ENCODE measurements at places on chromosomes 1 and 21. TPM values are rescaled to one million over a fixed set of nuclear protein-coding genes. Genes with fewer than 3 reads are reported as not detected.
A peak's percentile ranks its signal among the peaks of the same experiment; 100 is the strongest.

- no peak for DNase-seq
Observed at GRCh38 chr1:21320410-21321108, 30.3 kb upstream of the ECE1 start.

DNA sequence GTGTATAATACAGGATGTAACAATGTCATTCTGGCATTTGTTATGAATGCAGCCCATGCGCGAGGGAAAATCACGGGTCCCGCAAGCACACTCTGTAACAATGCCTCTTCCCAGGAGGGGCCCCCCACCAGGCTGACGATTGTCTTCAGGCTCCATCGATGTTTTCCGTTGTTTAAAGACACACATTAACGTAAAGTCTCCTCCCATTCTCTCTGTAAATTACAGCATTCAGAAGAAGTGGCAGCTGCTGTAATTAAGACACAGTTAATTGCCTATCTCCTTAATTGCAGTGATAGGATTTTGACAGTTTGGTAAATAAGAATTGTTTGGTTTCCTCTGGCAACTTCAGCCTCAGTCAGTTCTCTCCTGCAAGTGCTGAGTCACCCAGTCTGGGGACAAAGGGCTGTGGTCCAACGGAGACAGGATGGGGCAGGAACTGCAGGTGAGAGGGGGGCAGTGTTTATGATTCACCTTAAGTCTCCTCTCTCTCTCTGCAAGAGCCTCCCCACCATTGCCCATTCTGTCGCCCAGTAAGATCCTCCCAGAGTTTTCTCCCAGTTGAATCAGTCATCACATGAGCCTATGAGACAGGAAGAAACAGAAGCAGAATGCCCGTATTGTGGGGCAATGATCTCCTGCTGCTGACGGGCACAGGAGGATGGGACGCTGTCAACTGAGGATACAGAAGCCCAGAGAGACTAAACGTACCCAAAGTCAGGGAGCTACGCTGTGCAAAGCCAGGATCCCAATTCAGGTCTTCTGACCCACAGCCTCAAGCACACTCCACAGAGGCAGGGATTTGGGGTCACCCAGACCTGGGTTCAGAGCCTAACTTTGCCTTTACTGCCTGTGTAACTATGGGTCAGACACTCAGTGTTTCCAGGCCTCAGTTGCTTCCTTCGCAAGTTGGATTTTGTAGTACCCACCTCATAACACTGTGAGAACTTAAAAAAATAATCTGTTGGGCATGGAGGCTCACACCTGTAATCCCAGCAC lies 110.0 kb downstream of the ADSS2 start:
- DNase-seq: peak; percentile 59

- no peak for DNase-seq
Observed at GRCh38 chr1:90990779-90991178, 31.1 kb downstream of the ZNF644 start.

- no peak for DNase-seq
Observed at GRCh38 chr1:209356976-209357377, 226.5 kb upstream of the CAMK1G start.

- no peak for DNase-seq
Observed at GRCh38 chr1:147451628-147452027, 89.7 kb upstream of the BCL9 start.

- no peak for DNase-seq
Observed at GRCh38 chr1:205042911-205043806, at the start of gene CNTN2. Gene CNTN2, plus strand, starts transcription at chr1:205043212. Its CDS starts 9,974 bp downstream, at chr1:205053186.

GRCh38 chr1:63789856-63790605 lies 16.2 kb downstream of the ROR1 start:
- DNase-seq: no peak

DNA sequence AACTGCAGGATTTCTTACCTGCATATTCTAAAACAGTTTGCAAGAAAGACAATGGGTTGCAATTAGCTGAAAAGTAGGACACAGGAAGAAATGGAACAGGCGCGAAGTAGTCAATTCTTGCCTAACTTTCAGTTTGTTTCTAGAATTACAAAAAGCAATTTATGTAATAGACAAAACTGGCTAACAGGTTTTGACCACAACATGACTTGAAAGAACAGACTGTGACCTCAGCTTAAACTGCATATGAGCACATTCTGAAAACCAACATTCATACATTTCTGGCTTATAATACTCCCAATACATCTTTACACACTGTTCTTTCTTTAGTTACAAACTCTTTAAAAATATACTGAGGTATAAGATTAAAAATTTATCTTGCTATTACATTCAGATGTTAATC lies 405.9 kb upstream of the B3GALT2 start:
- DNase-seq: no peak

GRCh38 chr1:207647671-207648333 lies 2.9 kb downstream of the CR1L start:
- DNase-seq: no peak

EFNA3 gene
- total RNA-seq: 11.6 TPM

LCE3D gene
- total RNA-seq: not detected
